ENCODE measurements at places on chromosomes 1 and 21. TPM values are rescaled to one million over a fixed set of nuclear protein-coding genes. Genes with fewer than 3 reads are reported as not detected.

PMF1 gene
- 50.9 TPM for total RNA-seq

CYP4A11 gene
- not detected for total RNA-seq

DNA sequence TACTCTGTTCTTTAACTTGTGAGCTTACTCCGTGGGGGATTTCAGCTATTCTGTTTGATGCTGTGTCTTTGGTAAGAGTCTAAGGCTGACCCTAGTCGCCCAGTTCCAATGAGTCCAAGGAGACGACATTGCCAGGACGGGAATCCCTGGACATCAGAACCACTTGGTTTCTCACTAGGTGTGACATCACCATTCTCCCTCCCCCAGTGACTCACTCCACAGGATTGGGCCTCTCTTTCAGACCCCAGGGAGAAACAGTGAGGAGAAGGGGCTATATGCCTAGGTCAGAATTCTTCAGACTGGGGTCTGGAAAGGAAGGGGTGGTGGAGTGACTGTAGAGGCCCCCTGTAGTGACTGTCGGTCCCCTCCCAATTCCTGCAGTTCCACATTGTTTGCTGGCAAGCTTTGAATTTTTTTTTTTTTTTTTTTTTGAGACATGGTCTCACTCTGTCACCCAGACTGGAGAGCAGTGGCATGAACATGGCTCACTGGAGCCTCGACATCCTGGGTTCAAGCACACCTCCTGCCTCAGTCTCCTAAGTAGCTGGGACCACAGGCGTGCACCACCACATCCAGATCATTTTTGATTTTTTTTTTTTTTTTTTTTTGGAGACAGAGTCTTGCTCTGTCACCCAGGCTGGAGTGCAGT is 21.3 kb downstream of the ALPL start:
- DNase-seq = no peak

DNA sequence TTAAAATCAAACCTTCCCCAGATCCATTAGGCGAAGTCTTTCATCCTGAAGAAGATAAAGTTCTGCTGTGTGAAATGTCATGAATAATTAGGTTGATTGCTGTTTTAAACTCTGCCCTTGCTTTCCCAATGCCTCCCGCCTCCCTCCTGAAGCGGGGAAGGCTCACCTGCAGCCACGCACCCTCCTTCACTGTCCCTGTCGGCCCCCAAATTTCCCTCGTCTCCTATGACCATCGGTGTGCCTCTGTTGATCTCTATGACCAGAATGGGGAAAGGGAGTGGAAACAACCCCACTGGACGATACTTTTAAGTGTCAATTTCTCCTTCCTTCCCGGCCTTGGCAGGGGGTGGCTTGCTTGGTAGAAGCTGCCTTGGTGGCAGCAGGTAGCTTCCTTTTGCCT is 35.1 kb downstream of the LHX4 start:
- DNase-seq = no peak

GRCh38 chr21:41227357-41228005 is 59.5 kb downstream of the BACE2 start:
- DNase-seq = no peak

- DNase-seq = no peak
These were observed 85.6 kb upstream of the ZP4 start for GRCh38 chr1:237976331-237976730.

GRCh38 chr1:15848929-15849774 is 1.6 kb downstream of the SPEN start:
- DNase-seq = peak; percentile 92

DNA sequence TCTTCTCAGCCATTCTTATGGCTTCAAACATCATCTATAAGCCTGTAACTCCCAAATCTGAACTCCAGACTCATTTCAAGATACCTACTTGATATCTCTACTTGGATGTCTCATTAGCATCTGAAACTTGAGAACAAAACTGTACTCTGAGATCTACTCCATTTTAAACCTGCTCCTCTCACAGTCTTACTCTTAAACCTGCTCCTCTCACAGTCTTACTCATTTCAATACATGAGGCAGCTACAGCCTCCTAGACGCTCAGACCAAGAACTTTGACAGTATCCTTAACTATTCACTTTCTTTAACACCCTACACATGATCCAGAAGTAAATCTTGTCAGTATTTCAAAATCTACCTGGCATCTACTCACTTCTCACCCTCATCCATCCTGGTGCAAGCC is 54.3 kb downstream of the NBPF6 start:
- DNase-seq = no peak

DNA sequence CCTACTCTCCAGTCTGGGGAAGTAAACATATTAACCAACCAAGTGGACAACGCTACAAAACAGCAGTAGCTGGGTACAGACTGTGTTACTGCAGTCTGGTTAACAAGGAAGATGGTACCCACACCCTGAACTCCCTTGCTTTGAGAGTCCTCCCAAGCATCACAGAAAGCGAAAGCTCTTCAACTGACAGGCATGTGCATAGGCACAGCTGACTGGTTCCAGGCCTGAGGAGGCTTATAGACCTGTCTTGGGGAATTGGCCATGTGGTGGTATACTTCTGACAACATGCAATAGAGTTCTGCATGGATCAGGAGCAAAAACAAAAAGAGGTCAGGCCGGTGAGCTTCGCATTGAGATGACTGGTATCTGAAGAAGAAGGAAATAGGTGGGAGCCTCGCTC is 17.4 kb downstream of the LMX1A start:
- no peak for DNase-seq

- no peak for DNase-seq
These were observed 631.3 kb downstream of the PLA2G4A start for GRCh38 chr1:187460093-187460492.
